Uterus (tissue), 4 donors: ENCODE measurements at places on chromosomes 7 and 10.
A peak's percentile ranks its signal among the peaks of the same experiment; 100 is the strongest.

- H3K27ac ChIP-seq = no peak overlapping the region
- H3K36me3 ChIP-seq = no peaks in the 10 kb centered on the region
- H3K4me3 ChIP-seq = no peak overlapping the region
- no peaks in the 10 kb centered on the region for H3K4me1 ChIP-seq
Observed at GRCh38 chr10:84397735-84398144, 69.4 kb downstream of the CCSER2 start.

GRCh38 chr7:25454020-25454419, 225.7 kb upstream of the NPVF start:
- no peaks in the 10 kb centered on the region for H3K36me3 ChIP-seq
- no peaks in the 10 kb centered on the region for H3K4me1 ChIP-seq
- H3K4me3 ChIP-seq = no peak overlapping the region

- DNase-seq = peak; percentile 55
- H3K4me3 ChIP-seq = peak overlapping the region; percentile 100
- H3K27me3 ChIP-seq = no peaks in the 10 kb centered on the region
- H3K4me1 ChIP-seq = peaks cover 13% of the 10 kb centered on the region
Observed at GRCh38 chr7:131106681-131107336, 220.9 kb upstream of the MKLN1 start.

DNA sequence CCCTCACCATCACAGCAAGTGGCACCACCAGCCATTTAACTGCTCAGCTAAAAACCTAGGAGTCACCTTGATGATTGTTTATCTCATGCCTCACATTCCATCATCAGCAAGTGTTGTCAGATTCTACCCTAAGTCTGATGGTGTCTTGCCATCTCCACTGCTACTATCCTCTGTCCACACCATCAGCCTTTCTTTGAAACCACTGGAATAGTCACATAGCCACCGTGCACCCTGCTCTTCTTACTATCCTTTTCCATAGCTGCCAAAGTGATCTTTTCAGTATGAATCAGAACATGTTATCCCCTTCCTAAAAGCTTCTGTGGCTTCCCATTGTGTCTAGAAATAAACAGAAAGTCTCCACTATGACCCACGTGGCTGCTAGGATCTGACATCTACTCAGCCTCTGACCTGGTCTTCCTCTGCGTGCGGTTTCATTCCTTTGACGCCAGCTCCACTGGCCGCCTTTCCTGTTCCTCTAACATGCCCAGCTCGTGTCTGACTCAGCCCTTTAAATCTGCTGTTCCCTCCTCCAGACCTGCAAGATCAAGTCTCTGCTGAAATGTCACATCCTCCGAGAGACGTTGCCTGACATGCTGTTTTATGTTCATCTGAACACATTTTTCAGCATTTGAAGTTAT, 16.5 kb upstream of the CHN2 start:
- H3K4me3 ChIP-seq = no peak overlapping the region
- DNase-seq = peak; percentile 61
- no peaks in the 10 kb centered on the region for H3K4me1 ChIP-seq

DNA sequence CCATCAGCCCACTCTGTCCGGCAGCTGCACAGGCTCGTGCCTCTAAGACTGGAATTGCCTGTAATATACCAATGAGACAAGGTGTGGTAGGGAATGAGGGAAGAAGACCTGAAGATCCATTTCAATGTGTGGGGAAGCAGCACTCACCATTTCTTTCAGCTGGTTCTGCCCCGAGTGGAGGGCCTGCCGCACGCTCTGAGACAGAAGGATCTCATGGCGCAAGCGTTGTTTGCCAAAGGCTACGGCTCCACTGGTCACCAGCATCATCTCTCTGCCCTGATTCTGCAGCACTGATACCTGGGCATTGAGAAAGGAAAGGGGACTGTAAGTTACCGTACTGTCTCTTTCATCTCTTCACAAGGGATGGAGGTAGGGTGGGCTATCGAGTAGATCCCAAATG, 19.4 kb downstream of the ALDH18A1 start:
- no peaks in the 10 kb centered on the region for H3K4me1 ChIP-seq
- no peaks in the 10 kb centered on the region for H3K27me3 ChIP-seq
- H3K4me3 ChIP-seq = no peak overlapping the region
- H3K36me3 ChIP-seq = no peaks in the 10 kb centered on the region
- DNase-seq = no peak

- H3K4me1 ChIP-seq = peaks cover 3% of the 10 kb centered on the region
- H3K4me3 ChIP-seq = no peak overlapping the region
- H3K27me3 ChIP-seq = no peaks in the 10 kb centered on the region
- H3K36me3 ChIP-seq = no peaks in the 10 kb centered on the region
- DNase-seq = no peak
Observed at GRCh38 chr10:52256832-52257691, 57.0 kb upstream of the DKK1 start.

- peaks cover 18% of the 10 kb centered on the region for H3K4me1 ChIP-seq
- no peak overlapping the region for H3K4me3 ChIP-seq
- no peaks in the 10 kb centered on the region for H3K36me3 ChIP-seq
- peak overlapping the region; percentile 96 for H3K27ac ChIP-seq
- peak; percentile 66 for DNase-seq
Observed at GRCh38 chr10:79073784-79074432, 5.1 kb downstream of the ZMIZ1 start.

DNA sequence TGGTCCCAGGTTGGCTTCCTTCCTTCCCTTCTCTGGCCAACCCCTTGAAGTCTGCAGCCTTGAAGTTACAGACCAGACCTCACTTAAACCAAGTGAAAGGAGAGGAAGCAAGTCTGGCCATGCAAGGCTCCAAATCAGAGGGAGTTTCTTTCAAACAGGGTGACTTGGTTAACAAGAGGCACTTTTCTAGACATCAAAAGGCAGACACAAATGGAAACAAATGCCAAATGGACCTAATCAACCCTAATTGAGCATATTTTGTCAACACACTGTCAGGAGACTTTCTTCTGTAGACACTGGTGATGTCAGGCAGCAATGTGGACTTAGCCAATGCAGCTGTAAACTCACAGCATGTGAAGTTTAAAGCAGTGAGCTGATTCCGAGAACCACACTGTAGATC, 282.7 kb upstream of the FZD8 start:
- H3K4me3 ChIP-seq = no peak overlapping the region
- no peaks in the 10 kb centered on the region for H3K4me1 ChIP-seq
- no peak overlapping the region for H3K27ac ChIP-seq
- no peaks in the 10 kb centered on the region for H3K27me3 ChIP-seq
- no peak for DNase-seq

DNA sequence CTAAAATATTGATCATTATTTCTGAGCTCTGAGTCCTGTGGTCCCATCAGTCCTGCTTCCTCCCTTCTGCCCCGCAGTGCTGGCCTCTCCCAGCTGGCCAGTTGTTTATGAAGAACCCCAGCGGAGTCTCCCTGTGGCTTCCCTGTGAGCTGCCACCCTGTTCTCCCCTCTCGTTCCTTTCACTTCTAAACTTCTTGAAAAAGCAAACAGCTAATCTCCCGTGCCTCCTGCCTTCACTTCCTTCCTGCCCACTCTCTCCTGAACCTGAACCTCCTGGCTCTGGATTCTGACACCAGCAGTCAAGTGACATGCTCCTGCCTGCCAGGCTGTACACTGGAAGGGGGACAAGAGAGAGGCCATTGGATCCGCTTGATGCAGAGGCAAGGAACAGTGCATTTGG, 63.7 kb upstream of the ZPBP start:
- H3K27me3 ChIP-seq = no peaks in the 10 kb centered on the region
- H3K4me1 ChIP-seq = no peaks in the 10 kb centered on the region
- no peak overlapping the region for H3K4me3 ChIP-seq
- H3K27ac ChIP-seq = no peak overlapping the region
- no peak for DNase-seq

- no peak overlapping the region for H3K27ac ChIP-seq
- no peak for DNase-seq
- H3K4me3 ChIP-seq = no peak overlapping the region
- no peaks in the 10 kb centered on the region for H3K27me3 ChIP-seq
Observed at GRCh38 chr7:85160223-85160622, 26.6 kb downstream of the SEMA3D start.

DNA sequence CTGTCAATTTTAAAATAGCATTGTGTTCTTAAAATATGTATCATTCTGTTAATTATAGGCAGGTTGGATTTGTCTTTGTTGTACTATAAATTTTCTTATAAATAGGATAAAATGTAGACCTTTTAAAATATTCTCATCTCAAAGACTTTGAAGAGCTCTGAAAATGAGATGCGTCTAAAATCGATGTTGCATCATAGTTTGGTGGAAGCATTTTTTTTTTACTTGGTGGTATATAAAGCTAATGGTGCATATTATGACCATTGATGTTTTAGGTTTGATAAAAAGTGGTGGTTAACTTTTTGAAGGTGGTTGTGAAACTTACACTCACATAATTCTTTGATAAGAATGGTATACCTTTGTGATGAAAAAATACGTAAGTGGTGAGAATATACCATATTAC, 69.1 kb downstream of the ZNRF2 start:
- no peak for DNase-seq
- H3K36me3 ChIP-seq = no peaks in the 10 kb centered on the region
- H3K4me3 ChIP-seq = no peak overlapping the region
- no peaks in the 10 kb centered on the region for H3K27me3 ChIP-seq
- H3K27ac ChIP-seq = no peak overlapping the region
- peaks cover 1% of the 10 kb centered on the region for H3K4me1 ChIP-seq

GRCh38 chr7:102415685-102416225, 17.6 kb upstream of the ORAI2 start:
- no peaks in the 10 kb centered on the region for H3K36me3 ChIP-seq
- no peaks in the 10 kb centered on the region for H3K4me1 ChIP-seq
- no peaks in the 10 kb centered on the region for H3K27me3 ChIP-seq
- DNase-seq = no peak
- H3K27ac ChIP-seq = no peak overlapping the region

DNA sequence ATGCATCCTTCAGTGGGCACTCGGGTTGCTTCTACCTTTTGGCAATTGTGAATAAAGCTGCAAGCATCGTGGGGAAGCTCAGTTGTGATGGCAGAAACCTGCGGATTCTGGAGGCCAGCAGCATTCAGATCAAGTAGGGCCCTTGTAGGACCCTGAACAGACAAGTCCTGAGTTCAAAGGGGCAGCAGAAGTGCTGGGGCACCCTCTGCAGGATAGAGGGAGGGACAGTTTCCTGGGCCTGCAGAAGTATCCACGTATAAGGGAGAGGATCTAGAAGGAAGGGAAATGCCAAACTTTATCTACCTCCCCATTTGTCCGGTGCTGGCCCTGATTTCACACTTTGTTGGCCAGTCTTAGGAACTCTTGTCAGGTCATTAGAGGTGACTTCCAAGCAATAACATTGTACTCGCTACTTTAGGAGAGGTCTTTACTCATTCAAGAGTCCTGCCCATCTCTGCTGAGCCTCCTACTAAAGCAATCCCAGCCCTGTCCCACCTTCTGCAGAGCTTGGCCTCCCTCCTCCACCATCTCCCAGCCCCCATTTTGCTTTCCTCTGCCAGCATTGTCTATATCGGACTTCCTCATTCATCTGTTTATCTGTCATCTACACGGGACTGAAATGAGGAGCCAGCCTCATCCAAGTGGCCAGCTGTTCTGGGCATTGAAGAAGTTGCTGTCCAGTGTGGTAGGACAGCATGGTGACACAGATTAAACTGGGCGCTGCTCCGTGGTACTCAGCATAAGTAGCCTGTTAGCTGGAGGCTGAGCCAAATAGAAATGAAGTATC, 26.6 kb upstream of the R3HCC1L start:
- no peak for DNase-seq
- H3K4me3 ChIP-seq = no peak overlapping the region
- no peaks in the 10 kb centered on the region for H3K4me1 ChIP-seq
- H3K27ac ChIP-seq = no peak overlapping the region

GRCh38 chr10:12027539-12027938, 15.1 kb downstream of the UPF2 start:
- DNase-seq = no peak
- H3K27me3 ChIP-seq = no peaks in the 10 kb centered on the region
- H3K27ac ChIP-seq = no peak overlapping the region
- no peaks in the 10 kb centered on the region for H3K4me1 ChIP-seq
